Suprapubic skin (tissue), 4 donors: ENCODE measurements at places on chromosomes 7 and 10.

DNA sequence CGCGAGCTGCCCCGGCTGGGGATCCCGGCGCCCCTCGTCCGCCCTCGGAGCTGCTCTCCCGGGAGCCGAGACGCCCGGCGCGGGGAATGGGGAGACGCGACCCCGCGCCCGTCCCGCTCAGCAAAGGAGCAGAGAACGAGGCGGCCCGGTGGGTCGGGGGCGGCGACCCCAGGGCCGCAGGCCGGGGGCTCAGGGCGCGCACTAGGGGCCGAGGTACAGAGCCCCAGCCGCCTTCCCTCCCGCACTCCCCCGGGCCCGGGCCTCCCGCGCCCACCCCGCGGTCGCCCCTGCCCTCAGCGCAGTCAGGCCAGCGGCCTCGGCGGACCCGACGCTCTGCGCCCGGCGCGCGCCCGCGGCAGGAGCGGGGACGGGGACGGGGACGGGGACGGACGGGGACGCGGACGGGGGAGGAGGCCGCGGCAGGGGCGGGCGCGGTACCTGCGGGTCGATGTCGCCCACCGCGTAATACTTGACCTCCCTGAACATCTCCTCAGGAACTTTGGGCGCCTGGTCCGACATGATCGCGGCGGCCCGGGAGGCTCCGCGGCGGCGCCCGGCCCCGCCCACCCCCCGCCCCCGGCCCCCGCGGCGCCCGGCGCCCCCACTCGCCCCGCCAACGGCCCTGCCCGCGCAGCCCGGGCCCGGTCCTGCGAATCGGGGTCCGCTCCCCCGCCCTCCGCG lies 373 bp downstream of the PAXIP1 start:
- no peak for DNase-seq

- DNase-seq, result no peak
These were observed 231.8 kb downstream of the KCNMA1 start for GRCh38 chr10:77405771-77406241.

DNA sequence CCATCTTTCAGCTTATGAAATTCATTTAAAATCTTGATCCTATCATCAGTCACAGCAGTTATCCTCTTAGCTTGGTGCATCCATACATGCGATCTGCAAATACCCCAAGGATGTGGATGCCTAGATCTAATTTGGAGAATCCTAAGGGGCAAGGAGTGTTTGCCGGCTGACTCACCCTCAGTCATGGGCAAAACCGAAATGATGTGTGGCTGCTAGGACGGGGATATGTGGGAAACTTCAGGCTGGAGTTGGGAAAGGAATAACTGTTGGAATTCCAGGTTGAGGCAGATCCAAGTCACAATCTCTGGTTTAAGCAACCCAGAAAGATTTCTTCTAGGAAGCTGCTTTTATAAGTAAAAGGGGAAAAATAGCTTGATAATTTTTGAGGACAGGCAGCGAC lies 19.7 kb upstream of the GOT1 start:
- no peak for DNase-seq

- DNase-seq, result no peak
These were observed 631.9 kb downstream of the CALN1 start for GRCh38 chr7:71780282-71780681.

GRCh38 chr10:75606203-75606779 lies 174.9 kb downstream of the LRMDA start:
- no peak for DNase-seq

DNA sequence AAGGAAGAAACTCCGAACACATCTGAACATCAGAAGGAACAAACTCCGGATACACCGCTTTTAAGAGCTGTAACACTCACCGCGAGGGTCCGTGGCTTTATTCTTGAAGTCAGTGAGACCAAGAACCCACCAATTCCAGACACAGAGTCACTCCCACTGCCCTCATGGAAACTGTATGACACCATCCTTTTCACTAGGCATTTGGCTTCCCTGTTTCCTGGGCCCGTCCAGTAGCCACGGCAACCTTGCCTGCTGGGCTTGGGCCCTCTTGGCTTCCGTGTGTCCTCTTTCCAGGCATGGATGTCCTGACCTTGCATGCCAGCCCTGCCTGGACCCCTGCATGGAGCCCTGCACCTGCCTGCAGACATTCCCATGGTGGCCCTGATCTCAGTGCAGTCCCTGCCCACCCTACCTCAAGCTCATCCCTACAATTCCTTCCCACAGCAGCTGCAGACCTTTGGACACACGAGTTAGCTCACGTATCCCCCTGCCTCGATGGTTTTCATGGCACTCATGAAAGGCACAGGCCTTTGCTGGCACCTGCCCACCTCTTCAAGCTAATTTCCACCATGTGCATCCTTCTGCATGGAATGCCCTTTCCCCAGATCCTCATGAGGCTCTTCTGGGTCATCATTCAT lies 6.7 kb downstream of the SH2D4B start:
- DNase-seq, result no peak

GRCh38 chr10:49327036-49327813 lies 28.3 kb downstream of the C10orf71 start:
- peak; percentile 58 for DNase-seq

- no peak for DNase-seq
These were observed 268.8 kb upstream of the LRGUK start for GRCh38 chr7:133858311-133858710.

- DNase-seq, result no peak
These were observed 38.5 kb downstream of the CRTAC1 start for GRCh38 chr10:97991871-97992270.

DNA sequence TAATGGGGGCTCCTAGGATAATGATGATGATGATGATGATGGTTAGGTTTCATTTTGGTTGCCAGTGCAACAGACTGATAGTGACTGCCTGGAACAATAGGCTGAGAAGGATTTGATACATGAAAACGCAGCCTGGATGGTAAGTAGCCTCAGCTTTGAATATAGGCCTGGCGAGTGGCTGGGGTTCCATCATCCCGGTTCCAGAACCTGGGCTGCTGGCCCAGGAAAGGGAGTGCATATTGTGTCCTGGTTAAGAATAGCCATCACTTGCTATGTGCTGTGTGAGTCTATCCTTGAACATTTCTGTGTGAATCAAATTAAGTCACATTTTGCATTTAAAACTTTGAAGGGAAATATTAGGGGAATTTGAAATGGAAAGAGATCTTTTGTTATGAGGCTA lies 62.7 kb downstream of the SHH start:
- DNase-seq, result no peak

GRCh38 chr10:80493522-80494051 lies 39.5 kb downstream of the TSPAN14 start:
- DNase-seq, result no peak

- no peak for DNase-seq
These were observed 59.2 kb upstream of the AGBL3 start for GRCh38 chr7:134927076-134927475.

DNA sequence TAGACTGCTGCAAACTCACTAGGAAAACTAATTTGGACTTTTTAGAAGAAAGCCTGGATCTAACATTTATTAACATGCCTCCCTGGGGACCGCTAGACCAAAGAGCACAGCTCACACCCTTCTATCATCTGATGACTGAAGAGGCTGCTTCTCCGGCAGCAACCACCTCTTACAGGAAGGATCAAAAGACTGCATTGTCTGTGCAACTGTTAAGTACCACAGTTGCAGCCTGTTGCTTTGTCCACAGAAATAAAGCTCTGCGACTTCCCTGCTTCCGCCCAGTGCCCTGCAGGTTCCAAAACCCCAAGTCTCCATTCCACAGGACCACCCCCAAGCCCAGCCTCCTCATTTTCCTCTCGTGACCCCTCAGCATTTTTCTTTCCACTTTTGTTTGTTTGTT lies 14.0 kb upstream of the PODXL start:
- no peak for DNase-seq

DNA sequence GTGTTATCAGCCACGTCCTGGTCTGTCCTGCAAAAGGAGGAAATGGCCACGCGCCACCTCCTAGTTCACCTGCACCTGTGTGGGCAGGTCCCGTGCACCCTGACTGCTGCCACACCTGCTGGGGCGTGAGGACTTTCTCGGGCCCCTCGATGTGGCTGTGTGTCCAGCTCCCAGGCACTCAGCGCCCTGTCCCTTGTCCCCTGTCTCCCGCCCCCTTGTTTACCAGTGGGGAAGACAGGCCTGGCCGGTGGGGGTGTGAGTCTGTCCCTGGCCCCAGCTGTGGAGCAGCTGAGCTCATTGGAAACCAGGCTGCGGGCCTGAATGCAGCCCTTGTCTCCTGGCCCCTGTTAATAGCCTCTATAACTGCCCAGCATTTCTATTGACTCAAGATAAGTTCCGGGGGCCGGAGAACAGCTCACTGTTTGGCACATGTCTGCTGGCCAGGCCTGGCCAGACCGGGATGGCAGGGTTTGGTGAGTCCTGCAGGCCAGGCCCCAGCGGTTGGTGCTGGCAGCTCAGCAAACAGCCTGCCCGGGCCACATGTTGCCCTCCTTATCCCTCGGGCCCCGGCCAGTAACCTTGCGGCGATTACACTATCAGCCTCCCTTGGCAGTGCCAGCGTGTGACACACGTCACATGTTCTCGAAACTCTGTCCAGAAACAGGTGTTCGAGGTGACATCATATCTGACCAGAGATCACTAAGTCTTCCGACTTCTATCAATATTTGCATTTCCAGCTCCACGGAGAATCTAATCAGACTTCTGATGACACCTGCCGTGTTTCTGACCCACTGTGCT lies 52.1 kb downstream of the FOXL3 start:
- no peak for DNase-seq

- no peak for DNase-seq
These were observed 901 bp upstream of the CCNY start for GRCh38 chr10:35335133-35336083.

- peak; percentile 34 for DNase-seq
These were observed 1.9 kb downstream of the CHAT start for GRCh38 chr10:49615721-49616120.

- DNase-seq, result no peak
These were observed 415.6 kb upstream of the FOXK1 start for GRCh38 chr7:4266270-4267040.

- no peak for DNase-seq
These were observed 29.4 kb downstream of the SFXN4 start for GRCh38 chr10:119136084-119136483.

GRCh38 chr7:148368562-148368961 lies 222.0 kb upstream of the C7orf33 start:
- DNase-seq, result no peak

- DNase-seq, result no peak
These were observed 102.0 kb downstream of the STRA8 start for GRCh38 chr7:135335628-135336139.

- DNase-seq, result no peak
These were observed 42.6 kb downstream of the RSBN1L start for GRCh38 chr7:77738871-77739270.

DNA sequence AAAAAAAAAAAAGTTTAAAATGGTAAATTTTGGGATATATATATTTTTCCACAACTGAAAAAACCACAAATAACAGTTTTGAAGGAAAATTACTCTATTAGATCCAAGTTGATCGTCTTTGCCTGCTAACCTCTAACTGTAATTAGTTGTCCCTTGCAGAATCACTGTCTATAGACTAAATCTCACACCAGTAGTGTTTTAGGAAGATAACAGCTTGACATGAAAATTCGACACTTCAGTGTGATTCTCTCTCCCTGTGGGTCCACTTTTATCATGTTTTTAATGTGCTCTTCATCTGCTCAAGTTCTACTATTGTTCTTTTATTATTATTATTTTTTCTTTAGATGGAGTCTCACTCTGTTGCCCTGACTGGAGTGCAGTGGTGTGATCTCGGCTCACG lies 24.5 kb upstream of the ARHGAP21 start:
- DNase-seq, result no peak

GRCh38 chr10:112958275-112958995 lies 8.4 kb downstream of the TCF7L2 start:
- DNase-seq, result no peak

GRCh38 chr10:99834410-99834809 lies 52.0 kb downstream of the ABCC2 start:
- DNase-seq, result no peak

DNA sequence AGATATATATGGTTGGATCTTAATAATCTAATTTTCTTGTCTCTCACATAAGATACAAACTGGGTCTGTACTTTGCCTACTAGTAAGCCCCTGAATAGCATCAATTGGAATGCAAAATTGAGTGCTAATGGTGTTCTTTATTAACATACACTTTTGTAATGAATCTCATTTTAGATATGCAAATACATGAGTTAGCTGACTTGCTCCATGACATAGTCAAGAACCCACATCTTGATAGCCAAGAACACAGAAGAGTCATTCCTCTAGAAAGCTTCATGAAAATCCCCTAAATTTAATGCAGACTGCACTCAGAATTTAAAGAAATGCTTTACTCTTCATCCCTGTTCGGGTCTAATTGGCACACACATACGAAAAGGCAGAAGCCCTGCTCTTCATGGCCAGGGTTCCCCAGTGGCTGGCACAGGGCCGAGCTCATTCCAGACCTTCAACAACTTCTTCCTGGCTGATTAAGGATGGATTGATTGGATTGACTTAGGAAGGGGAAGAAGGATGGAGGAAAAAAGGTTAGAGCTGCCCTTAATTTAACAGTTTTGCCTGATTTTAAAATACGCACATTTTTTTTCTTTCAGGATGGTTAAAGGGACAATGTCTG lies 431.1 kb upstream of the KLF6 start:
- DNase-seq, result no peak

GRCh38 chr7:111756687-111757178 lies 194.4 kb upstream of the IMMP2L start:
- peak; percentile 79 for DNase-seq

- DNase-seq, result no peak
These were observed 29.5 kb downstream of the GPER1 start for GRCh38 chr7:1117321-1117928.

- no peak for DNase-seq
These were observed 30.5 kb upstream of the SLC18A3 start for GRCh38 chr10:49579621-49580020.

GRCh38 chr7:116780966-116781365 lies 81.4 kb upstream of the CAPZA2 start:
- DNase-seq, result no peak

DNA sequence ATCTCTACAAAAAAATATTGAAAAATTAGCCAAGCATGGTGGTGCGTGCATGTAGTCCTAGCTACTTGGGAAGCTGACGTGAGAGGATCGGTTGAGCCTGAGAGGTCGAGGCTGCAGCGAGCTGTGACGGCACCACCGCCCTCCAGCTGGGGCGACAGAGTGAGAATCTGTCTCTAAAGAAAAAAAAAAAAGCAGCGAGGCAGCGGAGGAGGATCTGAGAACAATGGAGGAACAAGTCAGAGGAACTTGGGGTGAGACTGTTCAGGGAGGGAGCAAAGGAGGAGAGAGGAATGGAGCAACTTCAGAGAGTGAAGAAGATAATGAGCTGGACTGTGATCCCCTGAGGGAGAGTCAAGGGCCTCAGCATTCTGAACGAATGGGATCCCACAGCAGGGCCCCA lies 85.4 kb downstream of the MKX start:
- no peak for DNase-seq

GRCh38 chr7:159022238-159022993 lies 122.3 kb downstream of the VIPR2 start:
- peak; percentile 59 for DNase-seq

DNA sequence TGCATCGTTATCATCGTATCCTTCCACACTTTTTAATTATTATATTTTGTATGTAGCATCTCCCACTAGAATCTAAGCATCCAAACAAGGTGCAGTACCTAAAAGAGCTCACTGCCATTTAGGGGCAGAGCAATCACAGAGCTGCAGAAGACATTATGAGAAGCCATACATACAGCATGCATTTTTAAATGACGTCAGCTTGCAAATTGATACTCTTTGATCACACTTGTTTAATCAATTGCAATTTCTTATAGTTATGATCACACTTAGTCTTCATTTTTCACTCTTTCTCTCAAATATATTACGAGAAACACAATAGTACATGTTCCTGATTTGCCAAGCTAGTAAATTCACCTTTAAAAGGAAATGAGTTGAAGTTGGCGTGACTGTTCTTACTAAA lies 753.3 kb upstream of the LRRN3 start:
- no peak for DNase-seq

GRCh38 chr10:97483921-97484320 lies 14.3 kb downstream of the MMS19 start:
- no peak for DNase-seq
